ENCODE measurements at places on chromosomes 1 and 21.

DNA sequence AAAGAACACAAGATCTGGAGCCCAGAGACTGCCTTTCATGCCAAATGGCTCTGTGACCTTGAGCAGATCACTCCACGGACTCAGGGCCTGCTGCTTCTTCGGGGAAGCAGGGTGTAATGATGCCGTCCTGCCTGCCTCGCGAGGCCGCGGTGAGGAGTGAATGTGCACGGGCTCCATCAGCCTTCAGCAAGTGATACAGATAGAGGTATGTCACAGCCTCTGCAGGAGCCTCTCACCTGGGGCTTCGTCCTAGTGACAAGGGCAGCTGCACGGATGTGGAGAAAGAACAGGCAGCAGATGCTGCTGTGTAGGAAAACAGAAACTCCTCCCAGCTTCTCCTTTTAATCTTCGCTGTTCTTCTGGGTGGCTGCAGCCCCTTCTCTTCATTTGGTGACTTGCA lies 127.5 kb downstream of the KCNN3 start:
- DNase-seq: no peak

GRCh38 chr1:227343727-227344551 lies 25.6 kb upstream of the CDC42BPA start:
- peak; percentile 64 for DNase-seq

- no peak for DNase-seq
Observed at GRCh38 chr1:229326601-229327000, 16.2 kb downstream of the CCSAP start.

- DNase-seq: no peak
Observed at GRCh38 chr1:106975944-106976343, 80.5 kb upstream of the PRMT6 start.

- DNase-seq: no peak
Observed at GRCh38 chr1:24049733-24050132, 62.2 kb downstream of the MYOM3 start.

GRCh38 chr1:64934115-64934877 lies 32.1 kb downstream of the JAK1 start:
- peak; percentile 44 for DNase-seq

GRCh38 chr1:157157501-157158190 lies 19.5 kb upstream of the ETV3 start:
- no peak for DNase-seq

- DNase-seq: no peak
Observed at GRCh38 chr1:214241060-214241459, 39.9 kb upstream of the SMYD2 start.

DNA sequence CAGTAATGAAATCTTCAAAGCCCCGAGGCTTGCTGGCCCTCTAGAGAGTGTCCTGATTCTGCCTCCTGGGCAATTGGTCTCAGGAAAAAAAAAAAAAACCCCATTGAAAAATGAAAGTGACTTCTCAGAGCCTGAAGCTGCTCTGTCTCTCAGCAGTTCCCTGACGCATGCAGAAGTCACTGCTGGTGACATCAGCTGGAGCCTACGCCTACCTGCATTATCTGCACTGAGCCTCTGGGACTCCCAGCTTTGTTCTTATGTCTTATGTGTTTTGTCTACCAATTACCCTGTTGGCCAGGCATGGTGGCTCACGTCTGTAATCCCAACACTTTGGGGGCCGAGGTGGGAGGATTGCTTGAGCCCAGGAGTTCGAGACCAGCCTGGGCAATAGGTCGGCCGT lies 10.1 kb upstream of the SLC25A33 start:
- DNase-seq: no peak

DNA sequence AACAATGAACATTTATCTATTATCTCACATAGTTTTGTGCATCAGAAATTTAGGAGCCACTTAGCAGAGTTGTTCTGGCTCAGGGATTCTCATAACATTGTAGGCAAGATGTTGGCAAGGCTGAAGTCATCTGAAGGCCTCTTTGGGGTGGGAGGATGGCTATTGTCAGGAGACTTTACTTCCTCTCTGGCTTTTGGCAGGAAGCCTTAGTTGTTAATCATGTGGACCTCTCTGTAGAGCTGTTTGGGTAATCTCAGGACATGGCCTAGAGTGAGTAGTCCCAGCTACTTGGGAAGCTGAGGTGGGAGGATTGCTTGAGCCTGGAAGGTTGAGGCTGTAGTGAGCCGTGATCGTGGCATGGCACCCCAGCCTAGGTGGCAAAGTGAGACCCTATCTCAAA lies 40.2 kb downstream of the RASAL2 start:
- peak; percentile 25 for DNase-seq

GRCh38 chr1:159663552-159663951 lies 50.8 kb downstream of the CRP start:
- no peak for DNase-seq
